ENCODE measurements at places on chromosomes 6 and 20.

DNA sequence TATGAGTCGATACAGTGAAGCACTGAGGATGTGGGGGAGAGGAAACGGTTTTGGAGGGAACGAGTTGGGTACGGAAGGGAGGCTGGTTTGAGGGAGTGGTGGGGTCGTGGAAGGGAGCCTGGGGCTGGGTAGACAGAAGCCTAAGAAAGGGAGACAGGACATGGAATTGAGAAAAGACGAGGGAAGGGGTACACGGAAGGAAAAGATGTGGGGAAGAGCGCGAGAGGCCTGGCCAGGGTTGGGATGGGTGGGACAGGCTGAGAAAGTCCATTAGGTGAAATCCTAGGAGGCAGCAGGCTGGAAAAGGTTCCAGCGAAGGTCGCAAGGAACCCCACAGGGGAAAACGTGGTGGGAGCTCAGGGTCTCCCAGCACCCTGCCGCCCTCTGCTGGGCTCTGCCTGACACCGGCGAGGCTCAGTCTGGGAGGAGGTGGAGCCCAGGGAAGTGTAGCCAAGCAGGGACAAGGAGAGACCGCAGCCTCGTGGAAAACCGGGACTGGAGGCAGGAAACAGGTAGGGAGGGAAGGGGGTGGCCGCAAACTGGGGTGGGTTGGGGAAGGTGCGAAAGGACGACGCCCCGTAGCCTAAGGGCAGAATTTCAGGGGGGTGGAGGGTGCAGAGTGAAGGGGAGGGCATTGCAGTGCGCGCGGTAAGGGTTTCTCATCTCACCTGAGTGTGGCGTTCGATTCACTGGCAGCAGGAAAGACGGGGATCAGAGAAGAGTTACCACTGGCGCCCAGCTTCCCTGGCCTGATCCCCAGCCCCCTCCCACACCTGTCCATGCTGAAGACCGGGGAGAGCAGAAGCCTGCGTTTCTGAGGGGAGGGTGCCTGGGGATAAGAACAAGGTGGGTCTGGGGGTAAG is 4.3 kb downstream of the GABBR1 start:
- peak; percentile 36 for DNase-seq

GRCh38 chr6:48671505-48671904 is 560.5 kb upstream of the PTCHD4 start:
- no peak for DNase-seq

GRCh38 chr6:138215093-138215782 is 3.1 kb downstream of the PBOV1 start:
- DNase-seq: no peak

GRCh38 chr6:27332692-27333641 is 20.9 kb upstream of the POM121L2 start:
- peak; percentile 64 for DNase-seq

- no peak for DNase-seq
Measured at GRCh38 chr6:15280028-15280427, 34.2 kb downstream of the JARID2 start.

- DNase-seq: no peak
Measured at GRCh38 chr6:43878823-43879495, 108.9 kb downstream of the VEGFA start.

DNA sequence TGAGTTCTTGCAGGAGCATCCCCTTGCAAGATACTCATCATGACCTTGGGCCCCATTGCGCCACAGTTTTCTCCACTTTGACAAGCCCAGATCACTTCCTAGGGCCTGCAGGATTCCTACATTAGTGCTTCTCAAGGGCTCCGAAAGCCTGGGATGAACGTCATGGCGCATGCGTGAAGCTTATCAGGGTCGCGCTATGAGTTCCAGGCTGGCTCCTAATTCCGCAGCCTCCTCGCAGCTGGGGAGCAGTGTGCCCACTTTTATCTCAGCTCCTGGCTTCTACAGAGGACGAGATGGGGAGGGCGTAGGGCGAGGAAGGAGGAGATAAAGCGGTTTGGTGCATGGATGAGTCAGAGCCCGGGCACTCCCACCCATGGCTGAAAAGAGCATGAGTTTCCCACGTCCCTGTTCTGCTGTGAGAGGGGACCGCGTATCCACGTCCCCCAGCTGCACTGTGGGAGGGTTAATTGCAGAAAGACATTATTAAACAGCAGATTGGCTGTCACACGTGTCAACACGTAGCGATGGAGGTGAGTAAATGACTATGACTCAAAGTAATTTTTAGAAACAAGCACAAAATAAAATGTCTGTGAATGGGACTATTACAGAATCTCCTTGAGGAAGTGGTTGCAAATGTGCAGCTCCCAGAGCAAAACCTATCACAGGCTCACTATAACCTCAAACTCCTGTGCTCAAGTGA is 72.9 kb upstream of the DSP start:
- no peak for DNase-seq
